ENCODE measurements at places on chromosomes 3 and 15.

GRCh38 chr15:73050561-73051295, 1.5 kb upstream of the NEO1 start:
- no peak for DNase-seq

DNA sequence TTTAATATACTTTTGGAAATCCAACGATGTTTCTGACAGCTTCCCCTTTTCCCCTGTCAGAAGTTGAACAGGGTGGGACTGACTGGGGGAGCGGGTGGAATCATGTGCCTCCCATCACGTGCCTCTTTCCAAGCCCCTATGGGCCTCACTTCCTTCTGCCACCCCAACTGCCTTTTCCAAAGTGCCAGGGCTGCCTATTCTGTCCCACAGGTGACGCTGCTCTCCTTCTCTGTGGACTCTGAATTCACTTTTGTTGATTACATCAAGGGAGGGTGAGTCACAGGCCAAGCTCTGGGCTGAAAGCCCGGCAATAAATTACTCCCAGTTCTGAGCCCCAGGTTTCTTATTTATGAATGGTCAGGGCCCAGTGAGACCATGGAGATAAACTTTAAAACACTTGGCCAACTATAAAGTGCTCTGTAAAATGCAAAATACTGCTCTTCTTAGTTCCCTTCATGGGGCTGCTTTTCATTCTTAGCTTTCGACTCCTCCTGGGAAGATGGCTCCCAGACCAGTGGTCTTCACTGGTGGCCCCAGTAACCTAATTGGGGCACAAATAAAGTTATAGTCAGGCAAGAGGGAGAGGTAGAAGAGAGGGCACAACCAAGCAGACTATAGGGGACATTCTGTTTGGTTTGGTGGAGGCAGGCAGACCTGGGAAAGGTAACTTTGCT, 12.3 kb downstream of the CPNE9 start:
- peak; percentile 71 for DNase-seq

DNA sequence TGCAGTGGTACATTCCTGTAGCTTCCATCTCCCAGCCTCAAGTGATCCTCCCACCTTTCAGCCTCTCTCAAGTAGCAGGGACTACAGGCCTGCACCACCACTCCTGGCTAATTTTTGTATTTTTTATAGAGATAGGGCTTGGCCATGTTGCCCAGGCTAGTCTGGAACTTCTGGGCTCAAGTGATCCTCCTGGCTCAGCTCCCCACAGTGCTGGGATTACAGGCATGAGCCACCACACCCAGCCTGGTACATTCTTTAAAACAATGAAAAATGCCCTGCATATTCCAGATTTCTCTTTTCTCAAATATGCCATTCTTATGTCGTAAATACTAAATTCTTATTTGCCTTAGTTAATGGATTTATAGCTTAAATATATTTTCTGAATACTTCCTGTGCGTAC, 581.4 kb downstream of the MECOM start:
- no peak for DNase-seq

DNA sequence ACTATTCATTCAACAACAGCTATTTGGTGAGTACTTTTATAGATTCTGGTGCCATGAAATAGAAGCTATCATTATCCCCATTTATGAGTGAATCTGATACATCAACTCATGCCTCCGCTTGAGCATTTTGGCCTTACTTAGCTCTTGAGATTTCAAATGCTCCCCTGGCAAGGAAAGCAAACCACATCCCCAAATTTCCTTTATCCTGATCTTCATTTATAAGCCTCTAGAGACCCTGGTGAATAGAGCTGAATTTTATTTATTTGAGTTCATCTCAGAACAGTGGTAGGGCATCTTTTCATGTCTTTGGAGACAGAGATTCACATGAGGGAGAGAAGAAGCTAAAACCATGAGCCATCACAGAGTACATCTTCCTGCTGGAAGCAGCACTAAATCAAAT, 317.2 kb downstream of the SLC9A9 start:
- no peak for DNase-seq

GRCh38 chr15:96392380-96393208, 62.1 kb downstream of the NR2F2 start:
- DNase-seq: no peak

- no peak for DNase-seq
Observed at GRCh38 chr3:110157221-110157620, 819.9 kb upstream of the DPPA4 start.

DNA sequence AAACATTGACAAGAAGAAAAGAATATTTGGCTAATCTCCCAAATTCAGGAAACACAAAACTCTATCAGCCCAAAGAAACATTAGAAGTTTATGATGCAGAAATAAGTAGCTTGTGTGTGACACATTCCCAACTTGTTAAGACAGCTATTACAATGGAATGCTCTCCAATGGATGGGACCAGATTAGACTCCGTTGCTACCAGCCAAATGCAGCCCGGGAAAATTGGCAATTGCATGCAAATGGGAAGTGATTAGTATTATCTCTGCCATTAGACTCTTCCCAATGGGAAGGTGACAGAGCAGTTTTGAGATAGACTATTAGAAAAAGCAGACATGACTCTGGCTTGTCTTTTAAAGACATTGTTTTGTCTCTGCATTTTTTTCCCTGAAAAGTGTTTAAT, 37.4 kb upstream of the KCNMB2 start:
- DNase-seq: no peak

GRCh38 chr15:95937128-95937528, 393.4 kb upstream of the NR2F2 start:
- DNase-seq: no peak

- no peak for DNase-seq
Observed at GRCh38 chr3:149021830-149022229, 30.5 kb downstream of the GYG1 start.

GRCh38 chr3:126480861-126481260, 5.2 kb upstream of the ZXDC start:
- no peak for DNase-seq

DNA sequence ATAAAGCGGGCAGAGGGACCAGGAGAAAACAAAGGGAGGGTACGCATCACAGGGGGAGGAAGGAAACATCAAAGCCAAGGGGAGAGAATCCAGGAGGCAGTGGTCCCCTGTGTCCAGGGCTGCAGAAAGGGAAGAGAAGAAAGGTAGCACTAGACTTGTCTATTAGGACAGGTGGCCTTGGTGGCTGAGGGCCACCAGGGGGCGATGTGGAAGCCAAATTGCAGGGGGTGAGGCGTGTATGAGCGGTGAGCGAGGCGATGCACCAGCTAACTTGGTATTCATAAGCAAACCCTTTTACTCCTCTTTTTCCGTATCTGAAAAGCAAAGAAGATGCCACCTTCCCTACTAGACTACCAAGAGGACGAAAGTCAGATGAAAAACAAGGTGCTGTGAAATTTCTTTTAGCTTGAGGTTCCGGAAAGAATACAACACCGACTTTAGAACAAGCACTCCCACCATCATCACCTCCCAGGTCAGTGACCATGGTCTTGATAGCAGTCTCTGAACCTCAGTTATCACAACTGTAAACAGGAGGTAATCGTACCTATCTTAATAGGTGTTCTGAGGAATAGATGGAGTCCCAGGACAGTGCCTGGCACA, 654.4 kb upstream of the ADAMTS9 start:
- DNase-seq: peak; percentile 34

DNA sequence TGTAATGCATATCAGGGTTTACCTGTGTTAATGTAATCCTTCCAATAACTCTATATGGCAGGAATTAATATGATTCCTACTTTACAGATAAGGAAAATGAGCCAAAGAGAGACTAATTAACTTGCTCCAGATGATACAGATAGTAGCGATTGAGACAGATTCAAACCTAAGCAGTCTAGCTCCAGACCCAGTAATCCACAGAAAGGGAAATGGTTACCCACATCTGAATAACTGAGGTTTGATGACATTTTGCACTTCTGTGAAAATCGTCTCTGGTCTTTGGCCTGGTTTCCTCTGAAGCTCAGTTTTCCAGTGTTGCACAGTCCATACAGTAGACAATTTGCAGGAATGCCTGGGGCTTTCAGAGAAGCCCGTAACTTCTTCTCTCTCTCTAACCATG, 177.1 kb upstream of the UMPS start:
- no peak for DNase-seq

- no peak for DNase-seq
Observed at GRCh38 chr3:139835830-139836683, 98.9 kb upstream of the CLSTN2 start.

GRCh38 chr3:37243820-37244748, 69.7 kb upstream of the LRRFIP2 start:
- DNase-seq: peak; percentile 61

- no peak for DNase-seq
Observed at GRCh38 chr3:14335774-14336748, 66.3 kb upstream of the SLC6A6 start.

DNA sequence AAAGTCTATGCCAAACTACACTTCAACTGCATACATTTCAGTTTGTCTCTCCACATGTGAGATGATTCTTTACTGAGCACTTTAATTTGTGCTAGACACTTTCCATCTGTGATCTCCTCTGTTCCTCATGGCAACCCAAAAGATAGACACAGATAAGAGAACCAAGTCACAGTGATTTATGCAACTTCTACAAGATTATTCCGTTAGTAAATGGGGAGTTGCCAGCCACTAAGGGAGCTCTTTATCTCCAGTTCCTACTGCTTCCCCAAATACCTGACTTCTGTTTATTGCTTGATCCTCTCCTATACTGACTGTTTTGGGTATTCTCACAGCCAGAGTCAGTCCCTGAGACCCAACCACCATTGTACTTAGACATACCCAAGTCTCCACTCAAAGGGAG, 24.1 kb upstream of the AKAP13 start:
- no peak for DNase-seq

- no peak for DNase-seq
Observed at GRCh38 chr15:95605098-95605497, 725.4 kb upstream of the NR2F2 start.

DNA sequence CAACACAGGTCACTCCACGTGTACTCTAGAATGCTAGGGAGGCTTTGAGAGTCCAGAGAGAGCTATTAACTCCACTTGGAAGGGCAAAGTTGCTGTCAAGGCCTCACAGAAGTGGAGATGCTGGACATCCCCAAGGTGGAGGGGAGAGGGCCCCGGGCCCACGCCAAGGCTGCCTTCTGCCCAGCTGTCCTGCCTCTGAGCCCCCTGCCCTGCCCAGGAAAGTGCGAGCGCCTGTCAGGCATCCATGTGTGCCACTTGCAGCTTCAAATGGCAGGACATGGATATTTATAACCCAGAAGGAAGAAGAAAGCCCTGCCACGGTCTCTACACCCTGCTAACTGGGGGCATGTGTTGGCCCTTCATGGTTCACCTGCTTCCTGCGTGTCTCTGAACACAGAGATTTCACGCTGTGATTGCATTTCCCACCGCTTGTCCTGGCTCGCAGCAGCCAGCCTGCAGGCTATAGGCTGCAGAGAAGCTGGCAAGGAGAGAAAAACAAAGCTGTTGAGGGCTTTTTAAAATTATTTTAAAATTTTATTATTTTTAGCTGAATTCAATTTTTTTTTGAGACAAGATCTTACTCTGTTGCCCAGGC, 17.0 kb downstream of the ANKDD1A start:
- no peak for DNase-seq

DNA sequence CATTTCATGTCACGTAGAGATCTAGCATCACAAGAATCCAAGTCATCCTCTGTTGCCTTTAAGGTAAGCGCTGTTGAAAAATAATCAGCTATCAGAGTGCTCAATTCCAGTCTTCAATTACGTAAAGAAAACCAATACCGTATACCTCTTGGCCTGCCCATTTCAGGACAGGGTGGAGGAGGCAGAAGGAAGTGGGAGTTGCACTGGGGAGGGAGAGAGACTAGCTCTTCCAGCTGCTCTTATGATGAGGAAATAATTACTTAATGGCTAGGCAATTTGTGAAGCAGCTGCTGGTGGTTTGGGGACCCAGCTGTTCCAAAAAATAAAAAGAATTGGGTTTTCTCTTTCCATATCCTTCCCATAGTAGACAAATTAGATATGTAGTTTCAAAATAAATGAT, 365.8 kb upstream of the MCTP2 start:
- no peak for DNase-seq

GRCh38 chr3:57227204-57227929, at the start of gene APPL1:
Gene APPL1, plus strand, starts transcription at chr3:57227729. Its CDS starts 155 bp downstream, at chr3:57227884.
- peak; percentile 76 for DNase-seq

DNA sequence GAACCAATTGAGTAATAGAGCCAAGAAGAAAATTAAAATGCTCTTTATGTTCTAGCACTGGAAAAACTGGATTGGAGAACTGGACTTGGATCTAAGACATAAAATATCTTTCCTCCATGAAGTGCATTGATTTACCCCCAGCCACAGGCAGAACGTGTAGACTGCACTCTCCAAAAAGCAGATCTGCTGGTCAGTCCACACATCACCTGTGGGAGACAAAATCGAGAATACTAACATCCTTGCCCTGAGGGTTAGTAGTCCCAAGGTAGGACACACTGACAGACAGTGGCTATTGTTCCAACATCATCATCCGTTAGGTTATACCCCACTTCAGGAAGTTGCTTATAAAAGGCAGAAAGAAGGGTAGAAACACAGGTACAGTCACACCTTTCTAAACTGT, 257.1 kb upstream of the STT3B start:
- no peak for DNase-seq

- DNase-seq: no peak
Observed at GRCh38 chr3:14472471-14473351, 67.4 kb downstream of the GRIP2 start.

- DNase-seq: no peak
Observed at GRCh38 chr3:83216919-83217594, 1455.6 kb upstream of the GBE1 start.

GRCh38 chr3:134370611-134371531, 3.4 kb downstream of the AMOTL2 start:
- DNase-seq: no peak

DNA sequence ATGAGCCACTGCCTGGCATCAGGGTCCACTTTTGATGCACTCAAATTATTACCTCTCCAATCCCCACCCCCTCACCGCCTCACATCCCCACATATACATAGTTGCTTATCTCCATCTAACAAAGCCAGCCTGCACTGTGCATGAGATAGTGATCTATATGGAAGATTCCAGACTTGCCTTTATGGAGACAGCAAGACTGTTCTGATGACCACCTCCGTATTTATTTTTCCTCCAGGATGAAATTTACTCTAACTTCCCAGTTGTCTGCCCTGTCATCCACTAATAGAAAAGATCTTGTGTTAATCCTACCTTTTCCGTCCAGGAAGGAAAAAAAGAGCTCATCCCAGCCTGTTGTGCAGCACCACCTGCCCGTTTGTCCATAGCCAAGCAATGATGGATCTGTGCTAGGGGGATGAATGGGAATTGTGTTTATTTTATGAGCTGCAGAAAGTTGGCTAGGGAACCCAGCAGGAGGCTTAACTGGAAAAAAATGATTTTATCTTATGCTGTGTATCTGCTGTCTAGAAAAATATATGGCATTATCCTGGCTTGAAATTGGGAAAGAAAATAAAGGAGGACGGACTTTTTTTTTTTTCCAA, 114.5 kb downstream of the CD47 start:
- DNase-seq: no peak

DNA sequence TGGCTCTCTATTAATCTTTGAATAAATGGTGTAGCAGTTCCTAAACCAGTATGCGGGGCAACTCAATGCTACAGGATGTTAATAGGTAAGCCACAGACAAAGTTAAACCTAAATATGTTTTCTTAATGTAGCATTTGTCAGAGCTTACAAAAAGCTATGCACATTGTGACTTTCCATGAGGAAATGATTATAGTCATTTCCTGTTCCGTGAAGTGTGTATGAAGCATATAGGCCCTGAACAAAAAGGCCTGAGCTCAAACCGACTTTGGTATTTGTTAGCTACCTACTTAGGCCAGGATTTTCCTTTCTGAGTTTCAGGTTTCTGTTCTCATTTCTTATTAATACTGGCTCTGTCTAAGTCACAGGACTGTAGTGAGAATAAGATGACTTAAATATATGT, 14.2 kb downstream of the ZNF80 start:
- no peak for DNase-seq

- no peak for DNase-seq
Observed at GRCh38 chr15:91970142-91970541, 116.6 kb downstream of the SLCO3A1 start.

Measured in HuH-7 (cell line).